ENCODE measurements at places on chromosomes 3 and 15.

- no peak for DNase-seq
Measured at GRCh38 chr15:82643992-82644391, 3.2 kb downstream of the CPEB1 start.

DNA sequence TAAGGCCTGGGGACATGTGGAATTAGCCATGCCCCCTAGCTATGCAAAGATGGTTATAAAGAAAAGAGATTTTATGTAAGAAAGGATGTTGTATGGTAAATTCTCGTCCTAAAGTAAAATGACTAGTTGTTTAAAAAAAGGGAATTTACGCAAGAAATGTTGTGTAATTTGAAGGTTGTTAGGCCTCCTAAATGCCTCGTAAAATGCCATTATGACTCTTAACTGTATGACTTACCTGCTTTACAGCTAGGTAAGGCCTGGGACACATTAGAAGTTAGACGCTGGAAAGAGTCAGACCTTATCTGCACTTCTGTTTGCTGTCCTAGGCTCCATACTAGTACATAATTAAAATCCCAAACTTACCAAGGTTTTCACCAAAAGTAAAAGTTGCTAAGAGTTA, 17.5 kb upstream of the HHATL start:
- no peak for DNase-seq

DNA sequence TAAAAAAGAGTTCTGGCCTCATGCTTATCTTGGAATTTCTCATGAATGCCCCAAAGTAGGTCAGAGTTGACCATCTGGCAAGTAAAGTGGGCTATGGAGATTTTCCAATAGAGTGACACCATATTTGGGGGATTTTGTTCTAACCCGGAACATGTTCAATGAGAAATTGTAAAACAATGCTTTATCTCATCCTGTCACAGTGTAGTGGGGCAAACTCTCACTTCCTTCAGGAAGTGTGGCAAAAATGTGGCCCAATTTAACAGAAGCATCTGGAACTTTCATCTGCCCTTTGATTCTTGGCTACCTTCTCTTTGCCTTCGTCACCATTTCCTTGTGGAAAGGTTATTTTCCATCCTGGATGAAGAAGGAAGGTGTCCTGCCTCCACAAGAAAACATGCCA, 70.8 kb downstream of the ADAMTS9 start:
- no peak for DNase-seq

DNA sequence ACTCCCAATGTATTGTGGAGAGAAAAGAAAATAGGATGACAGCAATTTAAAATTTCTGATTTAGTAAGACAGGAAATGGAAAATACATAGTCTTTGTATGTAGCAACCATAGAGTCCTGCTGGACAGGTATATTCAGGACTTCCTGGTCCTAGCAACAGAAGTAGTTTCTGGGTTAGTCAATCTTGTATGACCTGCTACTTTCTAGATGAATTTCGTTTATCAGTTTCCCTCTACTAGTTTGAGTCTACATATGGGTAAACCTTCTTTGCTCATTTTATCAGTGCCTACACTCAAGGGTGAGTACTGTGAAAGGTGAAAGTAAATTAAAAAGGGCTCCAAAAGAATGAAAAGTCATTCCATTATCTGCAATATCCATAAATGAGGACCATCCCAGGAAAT, 309.8 kb downstream of the UNC13C start:
- no peak for DNase-seq

DNA sequence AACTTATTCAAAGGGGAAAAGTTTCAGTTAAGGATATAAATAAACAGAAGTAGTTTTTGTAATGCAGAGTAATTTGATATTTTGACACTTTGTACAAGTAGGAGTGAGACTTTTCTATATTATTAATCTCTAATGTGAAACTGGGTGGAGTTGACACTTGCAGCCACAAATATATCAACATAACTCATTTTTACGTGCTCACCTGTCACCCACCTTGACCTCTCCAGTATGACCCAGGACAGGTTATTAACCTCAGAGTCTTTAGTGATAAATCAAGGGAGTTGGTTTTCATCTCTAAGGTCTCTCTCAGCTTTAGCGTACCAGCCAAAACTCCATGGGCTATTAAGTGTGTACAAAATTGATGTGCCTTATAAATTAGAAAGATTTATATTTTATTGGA, 7.4 kb downstream of the CRYBG3 start:
- DNase-seq, result no peak

GRCh38 chr15:96070636-96071035, 259.9 kb upstream of the NR2F2 start:
- DNase-seq, result no peak

DNA sequence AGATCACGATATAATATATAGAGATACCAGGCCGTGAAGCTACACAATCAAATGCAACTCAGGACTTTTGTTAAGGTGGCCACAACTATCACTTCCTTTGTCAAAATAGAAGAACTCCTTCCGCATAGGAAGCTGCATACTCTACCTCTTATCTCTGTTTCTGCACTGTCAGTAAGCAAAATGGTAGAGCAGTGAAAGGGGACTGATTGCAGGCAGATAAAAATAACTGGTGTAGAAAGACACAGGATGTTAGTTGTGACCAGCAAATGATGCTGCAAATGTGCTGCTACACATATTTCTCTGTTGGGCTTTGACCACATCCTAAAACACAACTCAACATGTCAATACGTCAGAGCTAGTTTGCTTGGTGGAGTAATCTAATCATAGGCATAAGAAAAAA, 16.3 kb upstream of the TRAT1 start:
- peak; percentile 67 for DNase-seq

- no peak for DNase-seq
Measured at GRCh38 chr15:68700455-68701123, 120.1 kb downstream of the ANP32A start.

DNA sequence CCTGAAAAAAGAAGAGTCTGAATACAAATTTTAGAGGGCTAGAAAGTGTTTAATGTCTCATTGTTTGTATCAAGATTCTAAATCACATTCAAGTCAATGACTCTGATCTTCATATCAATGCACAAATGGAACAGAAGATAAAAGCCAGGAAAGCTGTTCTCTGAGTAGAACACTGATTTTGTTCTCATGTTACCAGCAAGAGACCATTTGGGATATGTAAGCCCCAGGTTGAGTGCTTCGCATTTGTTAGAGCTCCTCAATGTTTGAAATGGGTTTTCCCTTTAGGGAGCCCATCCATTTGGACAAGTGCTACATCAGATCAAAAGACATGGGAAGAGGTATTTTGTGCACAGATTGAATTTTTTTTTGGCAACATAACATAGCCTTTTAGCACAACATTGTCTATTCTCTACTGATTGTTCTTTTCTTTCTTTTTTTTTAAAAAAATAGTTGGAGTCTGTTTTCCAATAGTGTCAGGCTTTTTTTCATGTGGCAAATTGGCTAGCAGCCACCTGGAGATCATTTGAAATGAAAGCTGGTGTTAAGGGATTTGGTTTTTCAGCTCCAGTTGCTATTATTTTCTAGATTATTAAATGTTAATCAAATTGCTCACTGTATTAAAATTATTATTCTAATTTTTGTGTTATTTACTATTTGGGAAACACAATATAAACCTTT, 74.5 kb upstream of the ZPLD1 start:
- no peak for DNase-seq

DNA sequence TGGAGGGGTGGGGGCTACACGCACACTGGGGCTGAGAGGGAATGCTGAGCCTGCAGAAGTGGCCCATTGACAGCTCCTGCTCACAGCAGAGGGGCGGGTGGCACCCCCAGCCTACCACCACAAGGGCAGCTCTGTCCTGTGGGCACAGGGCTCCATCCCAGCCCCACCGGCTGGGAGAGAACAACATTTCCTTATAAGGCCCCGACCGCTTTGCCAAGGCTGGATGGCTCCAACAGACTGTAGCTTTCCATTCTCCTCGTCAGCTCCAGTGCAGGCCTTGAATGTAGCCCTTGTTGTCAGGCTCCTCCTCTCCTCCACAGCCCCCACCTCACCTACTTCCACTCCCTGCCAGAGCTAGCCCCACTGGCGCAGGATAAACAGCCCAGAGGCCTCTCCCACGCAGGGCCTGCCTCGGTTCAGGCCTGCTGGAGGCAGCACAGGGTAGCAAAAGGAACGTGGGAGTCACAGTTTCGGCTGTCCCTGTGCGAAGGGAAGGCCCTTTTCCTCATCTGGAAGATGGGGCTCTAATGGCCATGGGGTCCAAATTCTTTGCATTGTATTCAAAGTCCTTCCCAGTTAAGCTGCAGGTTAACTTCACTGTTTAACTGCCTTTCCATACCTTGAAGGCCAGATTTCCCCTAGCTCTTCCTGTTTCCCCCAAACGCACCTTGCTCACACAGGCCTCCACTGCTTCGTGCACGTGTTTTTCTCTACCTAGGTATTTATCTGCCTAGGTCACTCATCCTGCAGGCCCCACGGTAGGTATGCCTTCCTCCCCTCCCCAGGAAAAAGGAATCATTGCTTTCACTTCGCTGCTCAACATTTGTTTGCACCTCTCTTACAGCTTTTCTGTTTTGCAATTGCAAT, 101.6 kb upstream of the LPP start:
- DNase-seq, result no peak

DNA sequence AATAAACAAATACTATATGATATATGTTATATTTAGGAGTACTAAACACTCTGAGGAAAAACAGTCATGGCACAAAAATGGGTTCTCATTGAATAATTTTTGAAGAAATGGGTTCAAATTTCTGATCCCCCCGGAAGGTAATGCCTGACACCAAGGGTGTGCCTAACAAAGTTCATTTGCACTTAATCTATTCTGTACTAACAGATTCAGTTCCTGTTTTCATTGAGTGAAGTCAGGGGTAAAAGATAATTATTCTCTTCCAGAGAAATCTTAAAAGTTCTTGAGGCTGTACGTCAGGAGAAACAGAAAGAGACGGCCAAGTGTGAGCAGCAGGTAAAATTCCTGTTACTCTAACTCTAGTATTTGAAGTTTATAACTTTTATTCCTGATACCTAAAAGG, 34.5 kb upstream of the TMEM42 start:
- no peak for DNase-seq

DNA sequence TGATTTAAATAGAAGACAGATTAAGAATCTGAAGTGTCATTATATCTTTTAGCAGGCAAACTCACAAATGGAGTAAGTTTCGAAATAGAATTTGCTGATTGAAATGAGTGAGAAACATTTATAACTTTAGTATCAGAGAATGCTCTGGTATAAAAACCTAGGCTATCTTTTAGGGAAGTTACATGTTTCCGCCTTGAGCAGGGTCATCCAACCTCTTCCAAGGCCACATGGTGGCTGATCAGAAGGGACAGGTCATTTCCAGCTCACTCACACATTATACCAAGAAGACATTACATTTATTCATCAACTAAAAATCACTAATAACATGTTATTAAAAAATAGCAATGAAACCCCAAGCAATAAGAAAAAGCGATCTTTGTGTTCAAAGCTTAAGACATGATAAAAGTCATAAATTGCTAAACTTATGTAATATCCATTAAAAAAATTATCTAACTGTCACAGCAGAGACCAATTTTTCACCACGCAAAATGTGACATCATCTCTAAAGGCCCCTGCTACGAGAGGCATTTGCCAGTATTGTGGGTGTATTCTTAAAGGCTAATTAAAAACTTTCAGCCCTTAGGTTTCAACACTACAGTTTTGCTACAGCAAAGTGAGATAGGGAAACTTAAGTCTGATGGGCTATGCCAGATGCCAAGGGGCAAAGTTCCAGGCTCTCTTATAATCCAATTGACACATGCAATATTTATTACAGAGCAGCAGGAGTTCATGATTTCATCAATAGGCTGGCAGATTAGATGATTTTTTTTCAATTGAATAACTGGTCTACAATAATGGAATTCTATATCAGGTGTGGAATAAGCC, 240.4 kb upstream of the TBL1XR1 start:
- no peak for DNase-seq

DNA sequence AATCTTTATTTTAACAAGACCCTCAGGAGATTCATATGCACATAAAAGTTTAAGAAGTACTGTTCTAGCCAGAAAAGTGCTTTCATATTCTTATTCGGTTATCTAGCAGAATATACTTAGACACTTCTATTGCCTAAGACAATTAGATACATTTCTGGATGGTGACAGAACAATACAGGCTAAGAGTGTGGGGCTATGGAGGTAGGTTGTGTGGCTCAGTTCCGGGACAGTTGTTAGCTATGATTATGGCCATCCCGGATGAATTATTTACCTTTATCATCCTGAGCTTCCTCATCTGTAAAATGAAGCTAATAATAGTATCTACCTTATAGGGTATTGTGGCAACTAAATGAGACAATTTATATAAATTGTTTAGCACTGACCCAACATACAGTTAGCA, 6.6 kb downstream of the FAM98B start:
- no peak for DNase-seq

- no peak for DNase-seq
Measured at GRCh38 chr15:76138436-76138835, 78.7 kb downstream of the TMEM266 start.

DNA sequence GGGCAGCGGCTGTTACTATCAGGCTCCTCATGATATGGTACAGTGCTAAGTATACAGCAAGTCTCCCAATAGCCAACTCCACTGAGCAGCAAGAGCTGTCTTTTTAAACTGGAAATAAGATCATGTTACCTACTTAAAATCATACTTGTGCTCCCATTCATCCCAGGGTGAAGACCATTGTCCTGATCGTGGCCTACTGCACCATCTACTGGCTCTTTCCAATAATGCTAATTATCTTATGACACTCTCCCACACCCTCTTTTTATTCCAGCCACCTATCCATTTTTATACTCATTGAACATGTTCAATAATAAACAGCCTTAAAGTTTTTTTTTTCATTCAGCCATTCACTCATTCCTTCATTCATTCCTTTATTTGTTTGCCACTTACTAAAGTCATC, 117.7 kb downstream of the GBE1 start:
- DNase-seq, result no peak

- DNase-seq, result no peak
Measured at GRCh38 chr15:71385026-71385425, 269.8 kb downstream of the THSD4 start.

DNA sequence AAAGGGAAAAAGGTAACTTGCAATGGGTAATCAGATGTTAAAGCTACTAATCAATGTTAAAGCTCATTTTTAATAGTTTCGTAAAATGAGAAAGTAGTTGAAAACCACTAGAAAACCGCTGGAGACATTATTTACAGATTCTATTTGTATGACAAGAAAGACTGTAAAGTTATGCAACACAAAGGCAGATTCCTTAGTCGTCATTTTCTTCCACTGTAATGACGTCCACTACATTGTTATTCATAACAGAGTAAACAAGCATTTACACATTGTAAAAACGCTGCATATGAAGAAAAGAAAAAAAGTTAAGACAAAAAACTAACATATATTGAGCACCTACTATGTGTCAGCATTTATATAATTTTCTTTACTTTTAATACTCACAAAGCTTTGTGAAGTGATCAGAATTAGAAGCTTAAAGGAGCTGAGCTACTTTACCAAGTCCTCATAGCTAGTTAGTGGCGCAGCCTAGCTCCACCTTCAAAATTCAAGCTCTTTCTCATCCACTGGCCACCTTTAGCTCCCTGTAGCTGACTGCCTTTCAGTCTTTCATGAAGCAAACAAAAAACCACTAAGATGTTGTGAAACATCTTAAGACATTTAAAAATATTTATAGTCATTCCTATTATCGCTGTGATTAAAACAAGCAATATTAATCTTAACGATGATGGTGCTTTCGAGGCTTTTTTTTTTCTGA, 100.1 kb upstream of the CDIN1 start:
- no peak for DNase-seq

- no peak for DNase-seq
Measured at GRCh38 chr3:148937467-148938255, 53.7 kb upstream of the GYG1 start.
